H1 (cell line): ENCODE measurements at places on chromosomes 12 and 14.

- no peak for DNase-seq
Measured at GRCh38 chr14:28746247-28746646, 20.3 kb upstream of the FOXG1 start.

GRCh38 chr12:58117667-58118066, 176.3 kb downstream of the ATP23 start:
- no peak for DNase-seq

DNA sequence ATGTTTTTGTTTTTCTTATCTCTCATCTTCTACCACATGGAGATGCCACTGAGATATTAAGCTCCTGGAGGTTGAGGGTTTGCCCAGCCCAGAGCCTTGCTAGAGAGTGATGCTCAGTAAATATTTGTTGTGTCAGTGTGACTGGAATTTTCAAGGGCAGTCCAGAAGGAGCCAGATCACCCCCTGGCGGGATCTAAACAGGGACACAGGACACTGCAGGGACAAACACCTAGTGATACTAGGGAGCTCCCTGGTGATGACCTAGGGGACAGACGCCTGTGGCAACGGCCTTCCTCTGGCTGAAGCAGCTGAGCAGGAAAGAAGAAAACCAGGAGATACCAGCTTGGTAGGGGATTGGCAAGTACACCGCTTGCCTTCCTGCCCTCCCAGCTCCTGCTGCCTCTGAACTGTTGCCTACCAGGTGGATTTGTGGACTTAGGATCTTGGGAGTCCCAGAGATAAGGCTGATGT, 714.4 kb upstream of the TBX3 start:
- no peak for DNase-seq

DNA sequence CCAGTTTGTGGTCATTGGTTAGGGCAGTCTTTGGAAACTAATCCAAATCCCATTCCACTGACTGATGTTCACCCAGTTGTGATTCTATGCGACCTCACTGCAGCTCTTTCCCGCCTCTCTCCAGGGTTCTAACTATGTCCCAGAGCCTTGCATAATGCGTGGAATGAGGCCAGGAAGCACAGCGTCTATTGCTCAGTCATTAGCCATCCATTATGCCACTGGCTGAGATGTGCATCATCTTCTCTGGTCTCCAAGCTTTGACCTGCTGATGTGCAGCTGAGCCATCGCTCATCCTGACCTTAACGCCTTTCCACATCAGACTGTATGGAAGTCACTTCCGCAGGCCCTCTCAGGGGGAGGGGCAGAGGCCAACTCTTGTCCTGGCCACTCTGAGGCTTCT, 115.4 kb upstream of the VRK1 start:
- DNase-seq = no peak

DNA sequence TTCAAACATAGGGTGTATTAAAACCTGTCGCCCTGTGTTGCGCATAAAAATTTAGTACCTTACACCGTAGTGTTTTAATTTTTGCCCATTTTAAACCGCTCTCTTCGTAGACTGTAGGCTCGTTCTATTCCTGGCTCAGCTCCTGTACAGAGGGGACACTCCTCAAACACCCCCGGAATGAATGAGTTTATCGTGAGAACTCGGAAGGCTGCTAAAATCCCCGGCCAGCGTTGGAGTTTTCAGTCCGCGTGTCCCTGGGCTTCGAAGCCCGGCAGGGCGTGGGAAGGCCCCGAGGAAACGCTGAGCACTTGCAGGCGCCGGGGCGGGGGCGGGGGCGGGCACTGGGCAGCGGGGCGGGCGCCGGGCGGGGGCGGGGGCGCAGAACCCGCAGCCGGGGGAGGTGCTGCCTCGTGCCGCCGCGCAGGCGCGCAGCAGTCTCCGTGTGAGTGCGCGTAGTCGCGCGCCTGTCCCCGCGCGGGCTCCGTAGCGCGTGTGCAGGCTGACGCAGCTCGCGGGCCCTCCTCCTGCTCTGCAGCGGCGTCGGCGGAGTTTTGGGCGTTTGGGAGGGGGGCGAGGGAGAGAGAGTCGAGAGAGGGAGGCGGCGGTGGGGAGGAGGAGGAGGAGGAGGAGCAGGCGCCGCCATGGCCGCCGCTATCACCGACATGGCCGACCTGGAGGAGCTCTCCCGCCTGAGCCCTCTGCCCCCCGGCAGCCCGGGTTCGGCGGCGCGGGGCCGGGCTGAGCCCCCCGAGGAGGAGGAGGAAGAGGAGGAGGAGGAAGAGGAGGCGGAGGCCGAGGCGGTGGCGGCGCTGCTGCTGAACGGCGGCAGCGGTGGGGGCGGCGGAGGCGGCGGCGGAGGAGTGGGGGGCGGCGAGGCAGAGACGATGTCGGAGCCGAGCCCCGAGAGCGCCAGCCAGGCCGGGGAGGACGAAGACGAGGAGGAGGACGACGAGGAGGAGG, at the start of gene AEBP2:
Gene AEBP2, plus strand, starts transcription at position 434 of the 960 bp plus-strand sequence. Its CDS starts 208 bp downstream, at position 642.
- DNase-seq = peak; percentile 82

GRCh38 chr14:72558721-72559120, 335.2 kb downstream of the DPF3 start:
- no peak for DNase-seq

DNA sequence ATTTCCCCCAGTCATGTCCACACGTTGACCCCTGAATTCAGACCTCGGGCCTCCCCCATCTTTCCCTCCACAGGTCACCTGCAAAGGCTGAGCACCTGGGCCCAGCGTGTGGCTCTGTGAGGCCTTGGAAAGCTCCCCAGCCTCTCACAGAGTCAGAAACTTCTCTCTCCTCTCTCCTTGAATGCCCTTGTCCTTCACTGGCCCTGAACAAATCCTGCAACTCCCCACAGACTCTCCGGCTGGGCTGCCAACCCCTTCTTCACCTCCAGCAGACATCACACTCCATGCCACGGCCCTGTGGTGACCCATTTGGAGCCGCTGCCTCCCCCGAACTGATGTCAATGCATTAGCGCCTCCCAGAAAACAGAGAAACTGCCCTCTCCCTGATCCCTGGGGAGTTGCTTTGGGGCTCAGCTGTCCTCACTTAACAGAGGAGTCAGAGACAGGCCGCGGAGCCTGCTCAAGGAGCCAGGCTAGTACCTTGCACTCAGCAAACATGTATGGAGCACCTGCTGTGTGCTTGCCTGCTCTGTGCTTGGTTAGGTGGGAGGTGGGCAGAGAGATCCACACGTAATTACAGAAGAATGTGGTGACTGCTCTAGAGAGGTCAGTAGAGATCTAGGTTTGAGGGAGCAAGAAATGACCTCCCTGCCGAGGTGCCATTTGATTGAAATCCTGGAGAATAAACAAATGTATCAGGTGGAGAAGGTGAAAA, 99.2 kb upstream of the PWP1 start:
- DNase-seq = no peak

- DNase-seq = no peak
Measured at GRCh38 chr12:16506394-16506793, 99.6 kb downstream of the LMO3 start.

DNA sequence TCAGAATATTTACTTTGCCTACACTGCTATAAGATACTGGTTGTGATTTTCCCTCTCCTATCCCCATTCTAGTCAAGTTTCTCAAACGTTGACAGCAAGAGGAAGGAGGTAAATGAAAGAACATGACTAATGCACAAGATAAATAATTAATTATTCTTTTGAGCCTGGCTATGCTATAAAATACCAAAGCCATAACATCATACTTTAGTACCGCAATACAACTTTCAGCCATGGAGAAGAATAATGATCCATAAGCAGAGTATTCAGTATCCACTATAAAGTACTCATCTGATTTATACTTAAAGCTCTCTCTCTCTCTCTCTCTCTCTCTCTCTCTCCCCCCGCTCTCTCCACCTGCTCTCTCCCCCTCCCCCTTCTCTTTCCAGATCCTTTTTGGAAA, 41.3 kb downstream of the TDG start:
- no peak for DNase-seq

DNA sequence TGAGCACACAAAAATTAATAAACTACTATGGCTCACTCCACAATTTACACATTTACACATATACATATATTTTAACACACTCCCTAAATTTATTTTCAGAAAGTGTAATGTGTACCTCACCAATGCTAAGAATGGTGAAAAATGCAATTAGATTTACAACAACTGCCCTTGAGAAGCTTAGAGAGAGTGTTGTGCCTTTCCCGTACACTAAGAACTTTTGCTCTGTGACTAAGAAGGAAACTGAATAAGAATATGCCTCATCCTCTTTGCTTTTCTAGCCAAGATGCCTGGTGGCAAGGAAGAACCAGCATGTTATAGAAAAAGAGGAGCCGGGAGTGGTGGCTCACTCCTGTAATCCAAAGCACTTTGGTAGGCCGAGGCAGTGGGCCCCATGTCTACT, 62.3 kb downstream of the SINHCAF start:
- DNase-seq = no peak

DNA sequence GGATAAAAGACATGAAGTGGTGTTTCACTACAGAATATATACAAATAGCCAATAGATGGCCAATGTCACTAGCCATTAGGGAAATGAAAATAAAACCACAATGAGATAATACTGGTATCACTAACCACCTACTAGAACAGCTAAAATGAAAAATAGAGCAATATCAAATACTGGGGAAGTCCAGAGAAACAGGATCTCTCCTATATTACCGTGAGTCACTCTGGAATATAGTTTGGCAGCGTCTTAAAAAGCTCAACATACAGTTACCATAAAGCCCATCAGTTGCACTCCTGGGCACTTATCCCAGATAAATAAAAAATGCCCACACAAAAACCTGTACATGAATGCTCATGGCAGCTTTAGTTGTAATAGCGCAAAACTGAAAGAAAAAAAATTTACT, 101.7 kb downstream of the TMTC1 start:
- DNase-seq = no peak

DNA sequence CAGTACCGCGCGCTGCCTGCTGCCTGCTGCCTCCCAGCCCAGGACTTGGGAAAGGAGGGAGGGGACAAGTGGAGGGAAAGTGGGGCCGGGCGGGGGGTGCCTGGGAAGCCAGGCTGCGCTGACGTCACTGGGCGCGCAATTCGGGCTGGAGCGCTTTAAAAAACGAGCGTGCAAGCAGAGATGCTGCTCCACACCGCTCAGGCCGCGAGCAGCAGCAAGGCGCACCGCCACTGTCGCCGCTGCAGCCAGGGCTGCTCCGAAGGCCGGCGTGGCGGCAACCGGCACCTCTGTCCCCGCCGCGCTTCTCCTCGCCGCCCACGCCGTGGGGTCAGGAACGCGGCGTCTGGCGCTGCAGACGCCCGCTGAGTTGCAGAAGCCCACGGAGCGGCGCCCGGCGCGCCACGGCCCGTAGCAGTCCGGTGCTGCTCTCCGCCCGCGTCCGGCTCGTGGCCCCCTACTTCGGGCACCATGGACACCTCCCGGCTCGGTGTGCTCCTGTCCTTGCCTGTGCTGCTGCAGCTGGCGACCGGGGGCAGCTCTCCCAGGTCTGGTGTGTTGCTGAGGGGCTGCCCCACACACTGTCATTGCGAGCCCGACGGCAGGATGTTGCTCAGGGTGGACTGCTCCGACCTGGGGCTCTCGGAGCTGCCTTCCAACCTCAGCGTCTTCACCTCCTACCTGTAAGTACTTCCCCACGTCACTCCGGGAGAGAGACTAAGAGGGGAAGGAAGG, at the start of gene LGR5:
Gene LGR5, plus strand, starts transcription at position 186 of the 732 bp plus-strand sequence. Its CDS starts 283 bp downstream, at position 469.
- peak; percentile 73 for DNase-seq

- no peak for DNase-seq
Measured at GRCh38 chr12:18383203-18383602, 121.9 kb downstream of the PIK3C2G start.

DNA sequence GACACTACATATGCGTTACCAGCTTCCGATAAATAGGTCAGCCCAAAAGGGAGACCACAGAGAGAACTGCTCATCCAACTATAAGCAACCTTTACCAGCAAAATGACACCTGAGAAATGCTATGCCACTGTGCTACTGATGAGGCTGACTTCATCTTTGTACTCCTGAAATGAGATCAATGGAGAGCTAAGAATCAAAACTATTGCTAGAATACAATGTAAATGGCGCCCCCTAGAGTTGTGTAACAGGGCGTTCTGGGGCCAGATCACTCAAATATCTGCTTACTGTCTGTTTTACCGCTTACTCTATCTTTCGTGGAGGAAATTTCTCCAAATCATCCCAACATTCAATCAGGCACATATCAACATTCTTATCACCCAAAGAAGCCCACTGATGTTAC, 4.6 kb downstream of the ZNF384 start:
- no peak for DNase-seq
